ENCODE measurements at places on chromosomes 4 and X.

- DNase-seq = no peak
Observed at GRCh38 chr4:67879486-67879885, 4.3 kb downstream of the TMPRSS11D start.

DNA sequence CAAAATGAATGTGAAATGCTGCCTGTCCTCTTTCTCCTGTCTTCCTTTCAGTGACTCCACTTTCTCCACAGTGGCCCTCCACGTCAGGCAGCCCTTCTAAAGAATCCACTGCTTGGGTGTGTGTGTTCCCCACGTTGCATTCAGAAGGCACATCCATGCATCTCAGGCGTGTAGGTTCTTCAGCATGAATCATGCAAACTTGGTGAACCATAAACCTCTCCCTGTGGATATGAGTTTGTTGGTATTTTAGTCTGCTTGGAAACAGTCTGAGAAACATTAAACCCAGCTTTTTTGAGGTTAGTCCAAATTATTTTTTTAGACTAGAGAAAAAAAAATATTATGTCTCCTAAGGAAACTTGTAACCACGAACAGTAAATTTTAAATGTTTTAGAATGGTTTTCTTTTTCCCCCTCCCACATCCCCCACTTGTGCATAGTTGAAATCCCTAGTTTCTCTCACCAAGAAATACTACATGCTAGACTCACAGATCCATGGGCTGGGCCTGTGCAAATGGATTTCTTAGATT is 251.6 kb downstream of the CBR4 start:
- no peak for DNase-seq

GRCh38 chr4:126603825-126604224 is 1028.9 kb upstream of the INTU start:
- DNase-seq = no peak

DNA sequence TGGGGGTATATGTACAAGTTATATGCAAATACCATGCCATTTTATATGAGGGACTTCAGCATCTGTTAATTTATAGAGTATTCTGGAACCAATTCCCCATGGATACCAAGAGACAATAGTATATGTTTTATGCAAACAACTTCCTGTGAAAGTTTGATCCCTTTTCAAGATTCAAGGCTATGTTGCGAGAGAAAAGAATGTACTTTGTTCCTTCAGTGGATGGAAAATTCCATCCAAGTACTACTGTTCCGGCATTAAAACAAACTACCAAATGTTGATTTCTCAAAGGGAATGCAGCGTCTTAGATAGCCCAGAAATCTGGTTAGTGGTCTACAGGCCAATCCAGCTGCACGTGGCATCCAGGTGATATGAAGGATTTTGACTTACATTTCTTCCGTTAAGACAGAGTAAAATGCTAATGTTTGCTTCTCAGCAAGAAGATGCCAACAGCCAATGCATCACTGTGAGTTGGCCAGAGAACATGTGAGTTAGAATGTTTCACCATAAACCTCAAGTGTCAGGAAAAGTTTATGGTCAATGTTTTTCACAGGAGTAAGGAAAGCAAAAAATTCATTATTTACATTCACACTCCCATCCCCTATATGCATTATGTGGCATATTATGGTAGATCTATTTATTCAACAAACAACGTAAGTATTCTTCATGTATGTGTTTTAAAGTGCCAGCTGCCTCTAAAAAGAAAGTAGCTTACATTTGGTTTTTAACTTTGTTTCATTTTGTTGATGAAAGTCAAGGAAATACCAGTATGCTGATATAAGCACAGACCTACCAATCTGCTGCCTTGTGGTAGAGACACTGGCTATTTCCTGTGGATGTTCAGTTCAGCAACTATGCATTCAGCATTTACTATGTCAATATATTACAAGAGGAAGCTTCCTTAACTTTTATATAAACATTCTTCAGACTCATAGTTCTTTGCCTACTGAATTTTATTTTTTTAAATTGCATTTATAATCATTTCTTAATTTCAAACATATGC is 44.4 kb downstream of the METTL14 start:
- DNase-seq = no peak

DNA sequence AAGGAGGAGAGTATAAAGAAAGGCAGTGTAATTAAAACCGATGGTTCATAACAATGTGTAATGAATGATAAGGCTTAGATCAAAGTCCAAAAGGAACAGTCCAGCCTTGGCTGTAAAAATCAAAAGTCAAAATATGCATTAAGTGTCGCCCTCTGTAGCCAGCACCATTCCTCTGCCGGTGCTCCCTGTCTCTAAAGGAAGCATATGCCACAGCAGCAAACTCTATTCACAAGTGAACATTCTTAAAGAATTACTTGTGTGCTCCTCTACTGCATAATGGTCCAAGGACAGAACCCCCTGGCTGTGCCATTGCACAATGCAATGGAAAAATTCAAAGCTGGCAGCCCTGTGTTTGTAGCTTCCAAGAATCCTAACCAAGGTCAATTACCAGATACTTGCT is 16.3 kb upstream of the MBNL3 start:
- DNase-seq = no peak

GRCh38 chr4:154564311-154564710 is 1.5 kb downstream of the FGB start:
- DNase-seq = no peak

GRCh38 chr4:24659241-24659961 is 75.0 kb upstream of the DHX15 start:
- no peak for DNase-seq

- DNase-seq = no peak
Observed at GRCh38 chr4:2048831-2049230, 10.3 kb upstream of the NAT8L start.

- DNase-seq = no peak
Observed at GRCh38 chrX:37800717-37801116, 20.9 kb downstream of the CYBB start.

DNA sequence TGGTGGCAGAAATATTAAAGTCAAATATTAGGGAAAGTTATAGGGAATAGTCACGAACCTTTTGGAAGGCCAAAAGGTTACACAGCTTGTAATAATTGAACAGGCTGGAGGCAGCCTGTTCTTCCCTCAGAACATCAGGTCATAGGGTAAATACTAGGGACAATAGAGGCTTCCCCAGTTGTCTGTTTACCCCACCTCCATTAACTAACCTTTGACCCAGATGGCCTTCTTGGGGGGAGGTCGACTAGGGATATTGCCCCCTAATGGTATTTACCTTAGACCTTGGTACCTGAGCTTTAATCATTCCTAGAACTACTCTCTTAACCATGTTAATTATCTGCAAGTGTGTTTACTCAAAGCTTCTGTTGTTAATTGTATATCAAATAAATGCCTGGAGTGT is 26.0 kb downstream of the C4orf17 start:
- DNase-seq = no peak

- DNase-seq = no peak
Observed at GRCh38 chrX:1212532-1212931, at the start of gene CRLF2. CRLF2 (minus strand) TSS chrX:1212649; CDS start chrX:1212634, 15 bp downstream.

DNA sequence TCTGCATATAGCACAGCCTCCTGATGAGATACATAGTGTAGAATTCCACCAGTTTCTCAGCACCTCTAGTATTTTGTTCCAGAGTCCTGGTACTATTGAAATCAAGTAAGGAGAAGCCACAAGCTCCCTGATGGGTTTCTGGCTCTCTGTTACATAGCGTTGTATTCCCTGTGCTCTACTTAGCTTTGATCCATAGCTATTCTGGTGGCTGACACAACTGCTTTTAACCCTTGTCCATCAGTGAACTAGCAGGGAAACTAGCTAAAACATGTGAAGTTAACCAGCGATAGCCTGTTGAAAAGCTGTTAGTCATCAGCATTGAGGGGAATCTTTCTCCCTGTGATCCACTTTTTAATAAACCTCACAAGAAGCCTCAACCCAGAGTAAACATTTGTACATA is 26.9 kb downstream of the NIPAL1 start:
- DNase-seq = no peak

DNA sequence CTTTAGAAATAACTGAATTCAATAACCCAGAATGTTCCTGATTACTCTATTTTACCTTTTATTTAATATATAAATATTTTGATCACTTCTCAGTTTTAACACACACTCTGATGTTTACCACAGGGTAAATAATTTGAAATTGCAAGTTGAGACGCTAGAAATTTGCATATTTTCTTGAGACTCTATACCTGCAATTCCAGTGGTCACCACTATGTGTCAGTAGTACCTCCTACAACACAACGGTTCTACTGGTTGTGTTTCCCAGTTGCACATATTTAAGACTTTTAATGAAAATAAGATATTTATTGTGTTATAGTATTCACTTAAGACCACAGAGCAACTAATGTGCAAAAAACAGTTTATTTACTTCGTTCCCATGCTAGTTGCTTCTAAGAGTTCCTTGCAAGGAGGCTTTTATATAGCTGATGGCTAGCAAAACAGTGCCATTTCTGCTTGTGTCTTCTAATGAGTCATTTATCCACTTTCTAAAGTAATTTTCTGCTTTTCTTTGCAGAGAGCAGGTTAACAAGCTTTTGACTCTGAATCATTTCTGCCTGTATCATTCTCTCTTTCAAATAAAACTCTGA is 98.9 kb upstream of the PDLIM3 start:
- DNase-seq = no peak

GRCh38 chrX:12919051-12919450 is 12.6 kb downstream of the TLR8 start:
- no peak for DNase-seq

DNA sequence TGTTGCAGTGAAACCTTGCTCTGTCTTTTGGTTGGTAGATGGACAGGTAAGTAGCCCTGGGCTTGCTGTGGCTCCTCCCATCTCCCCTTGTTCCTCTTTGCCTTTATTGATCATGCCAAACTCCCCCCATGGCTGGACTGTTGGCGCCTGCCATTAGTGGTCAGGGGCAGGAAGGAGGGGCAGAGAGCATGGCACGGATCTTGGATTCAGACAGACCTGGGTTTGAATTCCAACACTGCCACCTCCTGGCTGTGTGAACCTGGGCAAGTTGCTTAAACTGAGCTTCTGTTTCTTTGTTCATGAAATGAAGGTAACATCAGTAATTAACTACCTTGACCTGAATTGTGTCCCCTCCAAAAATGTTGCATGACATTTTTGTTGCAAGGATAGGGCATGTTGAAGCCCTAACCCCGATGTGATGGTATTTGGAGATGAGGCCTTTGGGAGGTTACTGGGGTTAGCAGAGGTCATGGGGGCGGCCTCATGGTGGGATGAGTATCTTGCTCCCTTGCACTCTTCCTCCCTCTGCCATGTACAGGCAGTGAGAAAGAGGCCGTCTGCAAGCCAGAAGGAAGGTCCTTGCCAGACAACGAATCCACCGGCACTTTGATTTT is 6.0 kb downstream of the SLC2A9 start:
- no peak for DNase-seq

- no peak for DNase-seq
Observed at GRCh38 chr4:41758884-41759283, 10.4 kb upstream of the PHOX2B start.

DNA sequence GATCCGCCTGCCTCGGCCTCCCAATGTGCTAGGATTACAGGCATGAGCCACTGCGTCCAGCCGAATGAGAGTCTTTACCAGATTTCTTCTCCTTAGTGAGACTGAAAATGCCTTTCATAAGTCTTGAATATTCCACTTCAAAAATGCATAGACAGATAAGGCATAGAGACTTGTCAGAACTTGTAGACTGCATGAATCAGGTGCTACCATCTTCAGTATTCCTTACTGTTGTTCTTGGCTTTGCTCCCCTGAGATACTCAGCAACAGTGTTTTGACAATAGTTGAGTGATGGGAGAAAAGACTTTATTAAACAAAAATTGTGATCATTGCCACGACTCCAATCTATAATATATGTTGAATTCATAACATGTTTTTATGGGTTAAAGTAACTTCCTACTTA is 11.0 kb downstream of the TKTL2 start:
- no peak for DNase-seq

Measured in breast epithelium (tissue), 4 donors.